Hepatocyte (in vitro differentiated cells): ENCODE measurements at places on chromosomes 4 and X. TPM values are rescaled to one million over a fixed set of nuclear protein-coding genes. Genes with fewer than 3 reads are reported as not detected.

MND1 gene
- total RNA-seq, result 4.3 and 5.8 TPM in 2 replicates

GRCh38 chr4:136812100-136812880 lies 720.0 kb downstream of the PCDH18 start:
- DNase-seq, result no peak

- no peak for DNase-seq
These were observed 8.7 kb upstream of the ANK2 start for GRCh38 chr4:113040793-113041192.

DNA sequence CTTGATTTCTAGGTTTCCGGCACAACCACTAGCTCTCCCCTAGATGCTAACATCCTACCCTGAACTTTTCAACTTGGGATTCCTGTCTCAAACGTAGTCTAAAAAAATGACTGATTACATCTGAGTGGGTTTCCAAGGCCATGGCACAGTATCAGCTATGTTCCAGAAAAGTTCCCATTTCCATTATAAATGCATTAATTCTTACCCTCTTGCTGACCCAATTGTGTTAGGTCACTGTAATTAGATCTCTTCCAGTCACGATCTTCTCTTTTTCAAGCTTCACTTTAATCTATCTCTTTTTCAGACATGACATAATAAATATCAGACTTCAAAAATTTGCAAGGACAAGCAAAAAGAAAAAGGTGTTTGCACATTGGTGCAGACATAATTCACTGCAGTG lies 50.6 kb upstream of the PDE5A start:
- no peak for DNase-seq

DNA sequence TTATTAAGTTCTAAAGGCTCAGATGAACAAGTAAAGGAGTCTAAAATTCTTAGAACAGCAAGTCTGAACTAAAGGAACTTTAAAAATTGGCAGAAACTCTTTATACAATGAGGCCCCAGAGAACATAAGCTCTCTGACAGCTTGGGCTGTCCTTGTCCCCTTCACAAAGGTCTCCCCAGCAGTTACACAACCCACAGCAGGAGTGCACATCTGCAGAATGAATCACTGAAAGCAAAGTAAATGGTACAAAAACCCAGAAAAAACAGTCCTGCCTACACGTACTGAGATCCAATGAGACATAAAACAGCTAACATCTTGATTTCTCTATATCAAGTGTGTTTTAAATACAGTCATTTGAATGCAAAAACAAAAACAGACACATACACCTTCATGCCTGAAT lies 18.7 kb downstream of the RBBP7 start:
- no peak for DNase-seq

GRCh38 chrX:54157561-54157960 lies 25.5 kb downstream of the FAM120C start:
- no peak for DNase-seq
